ENCODE measurements at places on chromosomes 1 and 21. TPM values are rescaled to one million over a fixed set of nuclear protein-coding genes. Genes with fewer than 3 reads are reported as not detected.

The CXADR gene
- total RNA-seq, result 3.5 TPM

The TTLL7 gene
- total RNA-seq, result 3.5 TPM

The S100A2 gene
- total RNA-seq, result 2.3 TPM

The LENEP gene
- total RNA-seq, result not detected

The PADI3 gene
- total RNA-seq, result not detected

The MTARC2 gene
- 1.2 TPM for total RNA-seq

The NCAM2 gene
- total RNA-seq, result 1.2 TPM

The WDTC1 gene
- total RNA-seq, result 23.0 TPM

The ITLN2 gene
- not detected for total RNA-seq

The ARHGAP30 gene
- not detected for total RNA-seq

The TDRD5 gene
- total RNA-seq, result not detected

The S100A6 gene
- 1,431 TPM for total RNA-seq

The LYSMD1 gene
- total RNA-seq, result 4.9 TPM

The EPB41 gene
- total RNA-seq, result 6.2 TPM

The VPS72 gene
- 58.8 TPM for total RNA-seq

The KDF1 gene
- 0.58 TPM for total RNA-seq

The CR1L gene
- total RNA-seq, result not detected

The TNFRSF18 gene
- 1.9 TPM for total RNA-seq

The UBXN10 gene
- not detected for total RNA-seq

The KRTAP10-5 gene
- total RNA-seq, result not detected
